Mucosa of descending colon (tissue), 3 donors: ENCODE measurements at places on chromosomes 16 and 17. TPM values are rescaled to one million over a fixed set of nuclear protein-coding genes. Genes with fewer than 3 reads are reported as not detected.

SULT1A4 gene
- total RNA-seq: 39.6 TPM

KCNH6 gene
- 0.58 TPM for total RNA-seq

TEKT5 gene
- 0.46 TPM for total RNA-seq

CACNA1H gene
- total RNA-seq: 9.5 TPM

KRTAP4-3 gene
- not detected for total RNA-seq

MRPL28 gene
- 49.1 TPM for total RNA-seq

ZG16 gene
- 551 TPM for total RNA-seq

SOST gene
- total RNA-seq: not detected

CTRB1 gene
- 0.76 TPM for total RNA-seq

MGAT5B gene
- total RNA-seq: 0.17 TPM

CDH8 gene
- 1.2 TPM for total RNA-seq

SEPTIN1 gene
- 6.0 TPM for total RNA-seq

HOXB5 gene
- total RNA-seq: 16.2 TPM

APOH gene
- 0.69 TPM for total RNA-seq

EMP2 gene
- 84.3 TPM for total RNA-seq

LPO gene
- total RNA-seq: not detected

KRTAP4-8 gene
- not detected for total RNA-seq

KRT32 gene
- not detected for total RNA-seq
